ENCODE measurements at places on chromosomes 2 and 18. TPM values are rescaled to one million over a fixed set of nuclear protein-coding genes. Genes with fewer than 3 reads are reported as not detected.

DNA sequence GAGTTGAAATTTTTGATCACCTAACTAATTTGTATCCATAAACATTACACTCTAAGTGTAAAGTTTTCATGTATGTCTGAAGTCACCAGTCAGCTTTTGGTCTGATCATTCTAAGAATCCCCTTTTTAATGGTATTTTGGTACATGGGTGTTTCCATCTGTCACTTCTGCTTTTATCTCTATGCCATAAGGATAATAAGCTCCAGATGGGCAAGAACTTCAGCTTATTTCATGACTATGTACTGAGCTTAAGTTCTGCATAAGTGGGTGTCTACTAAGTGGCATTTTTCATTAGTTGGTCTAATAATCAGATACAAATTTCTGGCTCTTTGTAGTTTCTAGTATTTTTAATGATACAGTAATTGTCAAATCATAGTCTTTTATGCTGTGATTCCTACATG, 20.4 kb downstream of the UBXN4 start:
- no peak for DNase-seq

SYT4 gene
- not detected for total RNA-seq

DNA sequence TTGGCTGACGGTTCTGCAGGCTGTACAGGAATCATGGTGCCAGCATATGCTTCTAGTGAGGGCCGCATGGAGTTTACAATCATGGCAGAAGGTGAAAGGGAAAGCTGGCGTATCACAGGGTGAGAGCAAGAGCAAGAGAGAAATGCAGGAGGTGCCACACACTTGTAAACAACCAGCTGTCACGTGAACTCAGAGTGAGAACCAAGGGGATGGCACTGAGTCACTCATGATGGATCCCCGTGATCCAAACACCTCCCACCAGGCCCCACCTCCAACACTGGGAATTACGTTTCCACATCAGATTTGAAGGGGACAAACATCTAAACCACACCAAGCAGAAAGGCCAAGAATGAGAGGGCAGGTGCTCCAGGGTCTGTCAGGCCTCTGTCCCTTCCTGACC, 185.0 kb upstream of the PID1 start:
- no peak for DNase-seq

SLC23A3 gene
- 1.2 TPM for total RNA-seq

PIEZO2 gene
- total RNA-seq, result 5.3 TPM

Measured in astrocyte (in vitro differentiated cells and primary cell).